ENCODE measurements at places on chromosomes 16 and 17. TPM values are rescaled to one million over a fixed set of nuclear protein-coding genes. Genes with fewer than 3 reads are reported as not detected.

KRT32 gene
- total RNA-seq: not detected

AOC3 gene
- total RNA-seq: 0.34 TPM

KRT20 gene
- total RNA-seq: 0.08 TPM

NPIPB13 gene
- total RNA-seq: 2.3 TPM

CDH16 gene
- not detected for total RNA-seq

KIF2B gene
- not detected for total RNA-seq

TUBG2 gene
- total RNA-seq: 10.4 TPM

ACSM2A gene
- not detected for total RNA-seq

KRT12 gene
- total RNA-seq: not detected

CACNG5 gene
- not detected for total RNA-seq

TPSG1 gene
- not detected for total RNA-seq

NDRG4 gene
- 8.7 TPM for total RNA-seq

KLHL36 gene
- total RNA-seq: 9.5 TPM

SCNN1B gene
- total RNA-seq: not detected

TXNL4B gene
- 13.1 TPM for total RNA-seq

HLF gene
- 2.4 TPM for total RNA-seq

VTN gene
- total RNA-seq: 0.08 TPM

SPSB3 gene
- total RNA-seq: 9.6 TPM

LRRC46 gene
- 0.18 TPM for total RNA-seq

NUFIP2 gene
- 60.2 TPM for total RNA-seq

SYT17 gene
- total RNA-seq: 10.6 TPM

AURKB gene
- total RNA-seq: 108 TPM

GPR179 gene
- not detected for total RNA-seq
